ENCODE measurements at places on chromosomes 3 and 15.

- DNase-seq = no peak
Observed at GRCh38 chr15:65431731-65432130, 9.0 kb upstream of the IGDCC4 start.

GRCh38 chr15:80978685-80979329 lies 10.8 kb downstream of the MESD start:
- no peak for DNase-seq

DNA sequence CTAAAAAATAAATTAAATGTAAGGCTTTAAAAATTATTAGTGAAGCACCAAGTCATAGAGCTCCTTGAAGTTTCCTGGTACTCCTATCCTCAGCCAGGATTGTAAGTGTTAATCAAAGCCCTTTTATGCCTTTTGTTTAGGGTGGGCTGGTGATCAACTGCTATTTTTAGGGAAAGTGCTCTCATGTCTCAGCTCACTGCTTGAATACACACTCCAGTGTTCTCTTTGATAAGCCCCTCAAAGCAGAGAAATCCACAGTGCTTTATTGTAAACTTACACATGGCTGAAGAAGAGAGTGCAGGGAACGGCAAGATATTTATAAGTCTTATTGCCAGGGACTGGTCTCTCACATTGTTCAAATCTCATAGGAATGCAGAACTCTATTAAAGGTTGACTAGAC lies 156.4 kb upstream of the AZI2 start:
- DNase-seq = no peak

- no peak for DNase-seq
Observed at GRCh38 chr3:114128231-114128630, 50.6 kb downstream of the DRD3 start.

DNA sequence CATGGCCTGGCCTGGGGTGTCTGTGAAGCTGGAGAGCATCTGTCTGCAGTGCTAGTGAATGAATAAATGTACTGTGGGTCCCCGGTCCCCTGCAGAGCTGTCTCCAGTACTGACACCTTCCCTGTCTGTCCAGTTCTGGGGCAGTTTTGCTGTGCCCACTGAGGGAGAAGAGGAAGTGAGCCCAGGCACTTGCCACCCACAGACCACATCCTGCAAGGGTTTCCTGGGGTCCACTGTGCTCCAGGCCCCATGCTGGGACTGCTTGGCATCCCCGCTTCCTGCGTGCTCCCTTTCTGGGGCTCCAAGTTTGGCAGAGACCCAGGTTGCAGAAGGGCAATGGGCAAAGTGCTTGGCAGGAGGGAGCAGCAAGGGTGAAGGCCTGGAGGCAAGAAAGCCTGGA lies 4.9 kb upstream of the SLC6A6 start:
- no peak for DNase-seq

GRCh38 chr3:161413127-161413854 lies 42.0 kb upstream of the SPTSSB start:
- DNase-seq = no peak

DNA sequence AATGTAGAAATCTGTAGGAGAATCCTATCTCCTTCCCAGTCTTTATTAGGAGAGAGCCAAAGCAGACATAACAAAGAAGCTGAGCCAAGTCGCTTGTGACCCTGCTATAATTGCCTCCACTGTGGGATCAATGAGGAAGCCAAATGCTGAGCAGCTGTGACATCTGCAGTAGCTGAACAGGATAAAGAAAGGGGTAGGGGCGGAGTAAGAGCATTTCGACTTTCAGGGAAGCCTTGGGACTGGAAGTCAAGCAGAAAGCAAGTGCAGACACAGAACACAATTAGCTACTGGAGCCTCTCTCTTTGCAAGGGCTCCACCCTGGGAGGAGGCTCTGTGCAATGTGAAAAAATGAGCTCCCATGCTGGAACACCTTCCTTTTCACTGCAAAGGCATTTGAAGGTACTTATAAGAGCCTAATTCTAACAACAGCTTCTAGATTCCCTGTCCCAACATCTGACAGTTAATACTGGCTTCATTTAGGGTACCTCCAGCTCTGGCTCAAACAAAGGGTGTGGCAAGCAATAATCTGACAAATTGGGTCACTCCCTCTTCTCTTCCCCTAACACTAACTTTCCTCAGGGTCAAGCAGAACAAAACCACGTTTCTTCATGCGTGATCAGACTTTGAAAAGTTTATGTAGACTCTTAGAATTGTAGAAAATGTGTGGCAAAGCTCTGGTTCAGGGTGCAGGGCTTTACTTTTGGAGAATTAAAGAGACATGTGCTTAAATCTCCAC lies 166.4 kb downstream of the CADPS start:
- DNase-seq = no peak

DNA sequence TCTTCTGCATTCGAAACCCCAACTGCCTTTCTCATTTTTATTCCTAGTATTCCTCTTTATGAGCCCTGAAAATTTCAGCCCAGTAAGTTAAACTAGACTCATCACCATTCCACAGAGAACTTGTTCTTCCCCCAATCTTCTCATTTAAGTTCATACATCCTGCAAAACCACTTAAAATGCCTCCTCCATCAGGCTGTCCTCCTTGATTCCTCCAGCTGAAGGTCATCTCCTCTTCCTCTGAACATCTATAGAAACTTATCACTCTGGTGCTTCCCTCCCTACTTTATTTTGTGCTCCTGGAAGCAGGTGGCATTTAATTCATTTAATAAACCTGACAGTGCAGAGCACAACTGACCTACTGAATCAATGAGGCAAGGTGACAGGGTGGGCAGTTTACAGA lies 38.3 kb downstream of the VGLL4 start:
- DNase-seq = no peak

- no peak for DNase-seq
Observed at GRCh38 chr3:61776390-61776789, 215.0 kb downstream of the PTPRG start.

DNA sequence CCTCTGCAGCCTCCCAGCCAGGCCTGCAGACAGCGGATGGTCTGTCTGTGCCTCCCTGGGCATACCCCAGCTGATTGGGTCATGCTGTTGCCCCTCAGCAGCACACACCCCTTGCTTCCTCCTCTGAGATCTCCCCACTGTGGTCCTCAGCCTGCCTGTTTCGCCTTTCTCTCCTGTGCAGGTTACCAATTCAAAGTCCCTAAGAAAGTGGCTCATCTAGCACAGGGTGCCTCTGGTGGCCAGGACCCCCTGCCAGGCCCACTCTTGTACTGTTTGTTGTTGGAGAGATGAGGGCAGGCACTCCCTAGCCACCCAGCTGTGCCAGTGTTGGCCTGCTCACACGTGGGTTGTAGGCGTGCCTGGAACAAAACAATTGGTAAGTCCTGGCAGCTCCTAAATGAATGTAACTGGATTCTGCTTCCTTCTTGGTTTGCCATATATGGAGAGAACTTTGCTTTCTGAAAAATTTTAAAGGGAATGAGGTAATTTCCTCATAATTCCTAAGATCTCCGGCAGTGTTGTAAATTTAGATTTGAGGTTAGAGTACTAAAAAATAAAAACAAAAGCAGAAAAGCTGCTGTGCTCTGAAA lies 213.2 kb upstream of the IL12A start:
- no peak for DNase-seq

DNA sequence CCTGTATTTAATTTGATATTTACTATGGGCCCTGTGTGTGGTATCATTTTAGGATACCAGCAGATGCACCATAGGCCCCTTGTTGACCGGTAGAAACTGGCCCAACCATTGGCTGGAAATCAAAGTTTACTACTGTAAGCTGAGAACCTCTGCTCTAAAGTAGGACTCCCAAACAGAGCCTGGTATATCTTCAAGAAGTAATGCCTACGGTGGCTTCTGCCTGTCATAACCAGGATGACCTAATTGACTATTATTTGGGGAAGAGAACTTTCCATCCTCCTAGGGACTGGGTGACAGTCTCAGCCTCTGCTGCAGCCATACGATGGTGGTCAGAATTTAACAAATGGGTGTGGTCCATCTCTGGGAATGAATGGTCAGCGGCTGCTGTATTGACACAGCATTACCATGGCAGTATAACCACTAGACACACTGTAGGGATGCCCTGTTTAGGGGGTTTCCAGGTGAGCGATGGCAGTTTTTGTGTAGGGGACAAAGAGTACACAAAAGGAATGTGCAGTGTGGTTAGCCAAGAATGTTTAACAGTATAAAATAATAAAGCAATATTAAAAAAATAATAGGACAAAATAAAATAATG lies 37.3 kb downstream of the RARB start:
- no peak for DNase-seq

- DNase-seq = no peak
Observed at GRCh38 chr3:14674841-14675240, at the start of gene C3orf20. Gene C3orf20, plus strand, starts transcription at chr3:14675141. Its CDS starts 7,573 bp downstream, at chr3:14682714.

DNA sequence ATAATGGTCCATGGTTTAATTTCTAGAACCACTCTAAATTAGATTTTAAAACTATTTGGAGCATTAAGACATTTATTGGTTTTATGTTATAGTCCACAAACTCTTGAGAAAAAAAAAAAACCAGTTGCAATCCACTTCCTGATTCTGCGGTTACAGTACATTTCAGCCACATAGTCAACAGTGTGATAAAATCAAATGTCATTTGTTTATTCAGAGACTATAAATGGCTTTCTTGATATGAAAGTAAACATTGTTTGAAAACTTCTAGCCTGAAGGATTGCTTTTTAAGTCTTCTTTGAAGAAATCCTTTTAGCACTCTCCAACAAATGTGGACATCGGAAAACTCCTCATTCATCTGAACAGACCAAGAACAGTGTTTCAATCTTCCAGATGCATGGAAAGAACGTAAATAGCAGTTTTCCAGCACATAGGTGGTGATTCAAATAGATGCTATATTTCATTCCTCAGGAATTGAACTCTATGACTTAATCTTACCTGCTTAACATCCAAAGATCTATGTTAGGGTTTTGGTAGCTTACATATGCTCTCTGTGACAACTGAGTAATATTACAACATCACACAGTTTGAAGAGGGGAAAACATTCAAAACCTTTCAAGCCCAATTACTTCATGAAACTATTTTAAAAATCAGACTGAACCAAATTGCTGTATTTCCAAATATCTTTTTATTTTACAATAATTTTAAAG lies 87.8 kb upstream of the UBE2E2 start:
- no peak for DNase-seq

GRCh38 chr15:55319537-55320237 lies 665 bp downstream of the PIGB start:
- DNase-seq = no peak

DNA sequence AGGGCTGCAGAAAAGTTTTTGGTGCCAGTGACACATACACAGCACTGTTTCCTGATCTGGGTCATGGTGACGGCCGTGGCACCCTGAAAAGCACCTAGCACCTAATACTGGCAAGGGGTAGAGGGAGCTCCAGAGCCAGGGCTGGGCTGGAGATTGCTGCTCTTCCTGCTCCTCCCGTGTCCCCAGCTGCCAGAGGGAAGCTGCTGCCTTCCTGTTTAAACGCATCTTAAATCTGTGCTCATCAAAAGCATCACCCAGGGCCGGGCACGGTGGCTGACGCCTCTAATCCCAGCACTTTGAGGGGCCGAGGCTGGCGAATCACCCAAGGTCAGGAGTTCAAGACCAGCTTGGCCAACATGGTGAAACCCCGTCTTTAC lies 156.7 kb upstream of the MEF2A start:
- no peak for DNase-seq

DNA sequence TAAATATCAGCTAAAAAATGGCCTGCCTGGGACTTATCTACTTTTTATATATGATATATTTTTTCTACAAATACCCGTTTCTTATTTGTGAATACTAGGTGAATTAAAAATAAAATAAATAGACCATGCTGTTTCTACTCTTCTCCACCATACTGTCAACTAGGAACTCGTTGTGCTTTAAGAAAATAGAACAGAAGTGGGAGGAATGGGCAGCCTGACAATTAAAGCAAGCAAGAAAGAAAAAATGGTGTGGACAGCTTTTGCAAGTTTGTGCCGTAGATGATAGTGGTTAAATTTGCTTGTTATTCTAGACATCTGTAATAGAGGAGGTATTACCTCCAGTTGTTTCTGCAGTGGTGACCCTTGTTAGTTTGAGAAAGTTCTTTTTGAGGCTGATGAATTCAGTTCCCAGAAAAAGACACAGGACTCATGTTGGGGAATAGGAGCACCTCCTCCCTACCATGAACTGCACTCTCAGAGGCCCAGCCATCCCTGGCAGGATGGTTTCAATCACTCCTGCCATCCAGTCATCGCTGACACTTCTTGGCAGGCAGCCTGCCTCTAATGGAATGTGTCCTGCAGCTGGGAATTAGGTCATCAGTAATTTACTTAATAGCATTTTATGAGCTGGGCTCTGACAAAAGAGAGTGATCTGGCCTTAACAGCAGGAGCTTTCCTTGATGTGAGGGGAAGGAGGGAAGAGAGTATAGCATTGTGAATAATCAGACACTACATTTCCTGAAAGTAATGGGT lies 105.0 kb upstream of the GAP43 start:
- DNase-seq = no peak

- DNase-seq = no peak
Observed at GRCh38 chr3:171369156-171369555, 91.0 kb downstream of the TNIK start.

DNA sequence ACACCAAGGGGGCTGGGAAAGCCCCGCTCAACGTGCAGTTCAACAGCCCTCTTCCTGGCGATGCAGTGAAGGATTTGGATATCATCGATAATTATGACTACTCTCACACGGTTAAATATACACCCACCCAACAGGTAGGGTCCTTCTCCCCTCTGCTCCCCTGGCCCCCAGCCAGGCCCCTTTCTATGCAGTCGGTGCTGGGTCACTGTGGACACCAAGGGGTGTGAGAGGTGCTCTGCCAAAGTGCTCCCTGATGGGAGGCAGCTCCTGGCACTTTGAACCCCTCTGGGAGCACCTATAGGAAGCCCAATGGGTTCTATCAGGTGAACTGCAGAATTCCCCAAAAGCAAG lies 98.6 kb downstream of the DNASE1L3 start:
- no peak for DNase-seq

GRCh38 chr15:89446255-89446891 lies 50.0 kb downstream of the RHCG start:
- DNase-seq = no peak

- DNase-seq = no peak
Observed at GRCh38 chr3:195859846-195860411, 48.2 kb upstream of the MUC4 start.

GRCh38 chr3:107765524-107765923 lies 242.8 kb downstream of the BBX start:
- no peak for DNase-seq

DNA sequence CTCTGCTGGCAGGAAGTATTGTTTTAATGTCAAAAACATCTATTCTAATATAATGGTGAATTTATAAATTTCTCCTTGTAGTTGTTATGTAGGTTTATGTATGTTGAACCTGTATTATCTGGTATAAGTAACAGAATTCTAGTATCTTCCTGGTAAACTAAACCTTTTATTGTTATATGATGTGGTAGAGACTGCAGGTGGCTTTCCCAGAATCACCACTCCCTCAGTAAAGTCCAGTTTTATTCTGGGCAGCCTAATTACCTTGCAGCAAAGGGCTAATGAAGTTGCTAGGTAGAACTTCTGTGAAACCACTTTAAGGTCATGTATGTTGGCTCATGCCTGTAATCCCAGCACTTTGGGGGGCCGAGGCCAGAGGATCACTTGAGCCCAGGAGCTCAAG lies 15.6 kb downstream of the CSNK1G1 start:
- DNase-seq = no peak

- no peak for DNase-seq
Observed at GRCh38 chr3:66115858-66116654, 77.3 kb upstream of the MAGI1 start.

- DNase-seq = no peak
Observed at GRCh38 chr3:138452436-138452835, 18.0 kb downstream of the ESYT3 start.

Measured in activated CD4-positive, alpha-beta T cell treated with anti-CD3 and anti-CD28 coated beads for 24 hours (primary cell).